ENCODE measurements at places on chromosomes 13 and 19.
A peak's percentile ranks its signal among the peaks of the same experiment; 100 is the strongest.

- DNase-seq: no peak
Measured at GRCh38 chr19:12785431-12786031, 5.8 kb upstream of the JUNB start.

DNA sequence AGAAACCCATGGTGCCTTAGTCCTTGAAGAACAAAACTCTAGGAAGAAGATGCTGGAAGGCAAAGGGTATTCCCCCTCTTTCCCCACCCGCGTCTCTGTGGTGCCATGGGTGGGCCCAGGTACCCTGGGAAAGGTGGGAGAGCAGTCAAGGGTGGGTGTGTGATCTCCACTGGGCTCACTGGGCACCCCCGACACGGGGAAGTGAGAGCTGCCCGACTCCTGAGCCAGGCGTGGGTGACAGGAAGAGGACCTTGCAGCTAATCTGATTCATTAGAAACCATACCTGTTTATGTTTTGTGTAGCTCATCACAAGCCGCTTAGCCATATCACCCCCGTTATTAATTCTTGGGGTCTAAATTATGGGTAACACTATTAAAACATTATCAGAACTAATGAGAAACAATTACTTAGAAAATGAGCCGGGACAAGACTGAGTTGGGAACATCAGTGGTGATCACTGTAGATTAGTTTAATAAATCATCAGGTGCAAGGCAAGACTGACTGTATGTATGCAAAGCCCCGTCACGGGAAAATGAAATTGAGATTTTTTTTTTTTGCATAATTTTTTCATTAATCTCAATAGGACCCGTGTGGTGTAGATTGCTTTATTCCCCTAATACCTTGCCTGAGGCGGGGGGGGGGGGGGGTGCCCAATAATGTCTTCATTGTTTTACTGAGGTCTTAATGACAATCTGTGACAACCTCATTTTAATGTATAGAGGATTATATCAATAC, 77.3 kb downstream of the ZIC5 start:
- no peak for DNase-seq

DNA sequence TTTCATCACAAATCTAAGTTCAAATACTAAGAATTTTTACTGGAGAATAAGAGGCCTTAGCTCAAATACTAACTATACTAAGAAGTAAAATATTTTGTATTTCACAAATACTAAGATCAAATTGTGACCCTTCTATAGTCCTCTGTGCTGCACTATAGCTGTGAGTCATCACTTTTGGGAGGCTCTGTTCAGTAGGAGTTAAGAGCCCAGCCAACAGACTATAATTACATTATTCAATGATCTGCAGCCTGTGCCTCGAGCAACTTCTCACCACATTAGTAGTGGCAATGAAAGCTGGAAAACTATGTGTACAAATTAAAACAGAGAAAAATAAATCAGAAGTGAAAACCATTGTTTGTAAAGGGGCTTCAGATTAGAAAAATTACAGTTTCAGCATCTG, 147.3 kb upstream of the GPC6 start:
- DNase-seq: no peak

DNA sequence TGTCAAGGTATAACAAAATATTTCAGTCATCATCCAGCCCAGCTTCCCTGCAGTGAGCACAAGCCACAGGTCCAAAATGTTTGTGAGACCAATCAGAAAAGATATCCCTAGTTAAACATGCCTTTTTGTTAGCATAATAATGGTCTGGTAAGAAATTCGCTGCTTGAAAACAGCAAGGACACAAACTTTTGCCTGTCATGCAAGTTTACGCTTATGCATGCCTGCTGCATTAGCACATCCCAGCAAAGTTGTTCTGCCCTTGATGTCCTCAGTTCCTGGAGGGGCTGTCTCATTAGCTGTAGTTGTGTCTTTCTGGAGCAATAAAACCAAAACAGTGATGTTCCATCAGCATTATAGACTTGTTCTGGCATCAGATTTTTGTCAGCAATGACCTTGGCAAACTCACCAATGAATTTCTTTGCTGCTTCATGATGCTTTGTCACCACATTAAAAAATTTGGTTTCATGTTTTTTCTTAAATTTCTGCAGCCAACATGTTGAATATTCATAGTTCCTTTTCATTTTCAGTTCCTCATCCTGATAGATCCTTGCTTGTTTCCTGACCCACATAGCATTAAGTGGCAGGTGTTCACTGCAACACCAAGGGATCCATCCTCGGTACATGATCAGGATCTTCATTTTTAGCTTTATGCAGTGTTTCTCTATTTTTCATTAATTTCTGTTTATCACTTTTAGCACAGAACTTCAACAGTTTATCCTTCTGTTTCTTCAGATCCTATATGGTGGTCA, 72.0 kb upstream of the GPR183 start:
- no peak for DNase-seq

- no peak for DNase-seq
Measured at GRCh38 chr19:58519087-58519354, 589 bp downstream of the ZBTB45 start.

GRCh38 chr19:15177269-15178116, 23.3 kb downstream of the NOTCH3 start:
- DNase-seq: no peak

GRCh38 chr13:48890391-48890790, 85.3 kb upstream of the FNDC3A start:
- no peak for DNase-seq

DNA sequence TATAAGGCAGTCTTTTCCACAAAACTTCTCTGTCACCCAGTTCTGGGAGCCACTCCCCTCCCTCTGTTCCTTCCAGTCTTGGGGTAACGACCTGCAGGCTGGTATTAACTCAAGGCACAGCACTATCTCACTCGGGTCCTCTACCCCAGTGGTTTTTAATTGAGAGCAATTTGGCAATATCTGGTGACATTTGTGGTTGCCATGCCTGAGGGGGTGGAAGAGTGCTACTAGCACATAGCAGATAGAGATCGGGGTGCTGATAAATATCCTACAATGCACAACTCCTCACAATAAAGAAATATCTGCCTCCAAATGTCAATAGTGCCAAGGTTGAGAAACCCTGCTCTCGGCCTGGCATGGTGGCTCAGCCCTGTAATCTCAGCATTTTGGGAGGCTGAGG, 117.7 kb upstream of the ABCC4 start:
- no peak for DNase-seq

DNA sequence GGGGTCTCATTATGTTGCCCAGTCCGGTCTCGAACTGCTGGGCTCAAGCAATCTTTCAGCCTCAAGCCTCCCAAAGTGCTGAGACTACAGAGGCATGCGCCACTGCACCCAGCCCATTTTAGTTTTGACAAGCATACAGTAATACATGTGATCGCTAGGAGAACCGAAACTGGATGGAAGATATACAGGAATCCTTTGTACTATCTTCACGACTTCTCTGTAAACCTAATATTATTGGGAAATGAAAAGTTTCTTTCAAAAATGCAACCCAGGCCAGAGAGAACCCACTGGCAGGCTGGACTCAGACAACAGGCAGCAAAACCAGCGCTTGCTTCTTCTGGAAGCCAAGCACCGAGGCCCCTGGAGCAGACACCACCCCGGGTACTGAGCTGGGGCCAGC, 9.4 kb downstream of the C19orf12 start:
- no peak for DNase-seq

DNA sequence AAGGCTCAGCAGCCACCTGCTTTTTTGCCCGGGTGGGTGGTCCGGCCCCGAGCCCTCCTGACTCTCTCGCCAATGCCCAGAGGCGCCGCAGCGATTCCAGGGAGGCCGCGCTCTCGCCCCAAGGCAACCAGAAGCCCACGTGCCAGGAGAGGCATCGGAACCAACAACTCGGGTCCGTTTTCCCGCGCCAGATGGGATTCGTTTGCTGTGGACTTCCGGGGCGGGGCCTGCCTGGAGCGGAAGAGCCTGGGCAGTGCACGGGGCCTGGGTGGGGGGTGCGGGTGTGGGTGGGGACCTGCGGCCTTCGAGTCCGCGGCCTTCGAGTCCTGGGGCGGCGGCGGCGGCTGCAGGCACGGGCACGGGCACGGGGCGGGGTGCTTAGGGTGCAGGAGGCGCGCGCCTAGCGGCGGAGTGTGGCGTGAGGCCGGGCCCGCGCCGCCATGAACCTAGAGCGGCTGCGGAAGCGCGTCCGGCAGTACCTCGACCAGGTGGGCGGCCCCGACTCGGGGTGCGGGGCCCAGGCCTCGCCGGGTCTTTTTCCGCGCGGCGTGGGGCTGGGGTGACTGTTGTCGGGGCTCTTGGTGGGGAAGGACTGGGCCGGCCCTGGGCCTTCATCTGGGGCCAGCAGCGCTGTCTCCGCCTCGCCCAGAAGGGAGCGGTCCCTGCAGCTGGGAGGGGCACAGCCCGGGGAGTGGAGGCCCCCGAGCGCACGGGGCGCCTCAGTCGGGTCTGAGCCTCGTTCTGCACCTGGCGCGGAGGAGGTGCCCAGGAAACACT, at the start of gene CDC16:
Gene CDC16 (plus strand): TSS at position 253 of the 777 bp plus-strand sequence. CDS start 188 bp downstream, at position 441.
- DNase-seq: peak; percentile 85

DNA sequence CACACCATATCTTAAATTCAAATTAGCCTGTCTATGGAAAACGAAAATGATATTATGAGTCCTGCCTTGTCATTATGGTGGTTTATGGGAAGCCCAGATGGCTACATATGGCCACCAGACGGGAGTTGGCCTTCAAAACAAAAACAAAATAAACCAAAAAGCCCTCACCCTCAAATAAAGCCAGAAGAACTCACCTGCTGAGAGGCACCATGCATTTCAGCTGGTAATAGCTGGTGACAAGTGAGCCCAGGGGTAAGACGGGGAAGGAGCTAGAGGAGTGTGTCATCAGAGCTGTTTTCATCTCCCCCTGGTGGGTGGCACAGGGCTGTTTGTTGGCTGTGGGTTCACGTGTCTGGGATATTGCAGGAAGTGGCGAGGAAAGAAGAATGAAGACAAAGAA, 152.9 kb downstream of the EFNB2 start:
- no peak for DNase-seq

GRCh38 chr13:39047560-39047959, 9.3 kb downstream of the NHLRC3 start:
- DNase-seq: no peak

DNA sequence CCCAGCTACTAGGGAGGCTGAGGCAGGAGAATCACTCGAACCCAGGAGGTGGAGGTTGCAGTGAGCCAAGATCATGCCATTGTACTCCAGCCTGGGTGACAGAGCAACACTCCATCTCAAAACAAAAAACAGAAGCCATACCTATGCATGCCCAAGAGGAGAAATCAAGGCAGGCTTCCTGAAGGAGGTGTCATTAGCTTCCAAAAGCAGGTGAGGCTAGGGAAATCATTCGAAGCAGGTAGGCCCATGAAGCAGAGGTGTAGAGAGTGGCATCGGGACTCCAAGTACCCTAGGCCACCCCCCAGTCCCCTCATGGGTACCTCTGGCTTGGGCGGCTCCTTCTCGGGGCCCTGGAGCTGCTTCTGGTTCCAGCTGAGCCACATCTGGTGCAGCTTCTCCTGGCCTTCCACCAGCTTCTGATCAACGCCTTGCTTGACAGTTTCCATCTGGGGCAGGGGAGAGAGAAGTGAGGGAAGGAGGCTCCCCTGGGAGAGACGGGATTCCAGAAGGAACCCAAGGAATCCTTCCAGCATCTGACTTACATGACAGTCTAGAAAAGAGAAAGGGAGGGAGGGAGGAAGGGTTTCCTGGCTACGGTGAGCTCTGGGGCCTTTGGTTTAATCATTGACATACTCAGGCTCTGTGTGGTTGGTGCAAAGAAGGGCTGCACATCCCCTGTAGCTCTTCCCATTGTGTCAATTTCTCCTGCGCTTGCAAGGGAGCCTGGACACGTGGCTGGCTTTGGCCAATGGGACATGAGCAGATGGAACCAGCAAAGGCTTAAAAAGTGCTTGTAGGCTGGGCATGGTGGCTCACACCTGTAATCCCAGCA, 13.1 kb upstream of the TICAM1 start:
- no peak for DNase-seq

DNA sequence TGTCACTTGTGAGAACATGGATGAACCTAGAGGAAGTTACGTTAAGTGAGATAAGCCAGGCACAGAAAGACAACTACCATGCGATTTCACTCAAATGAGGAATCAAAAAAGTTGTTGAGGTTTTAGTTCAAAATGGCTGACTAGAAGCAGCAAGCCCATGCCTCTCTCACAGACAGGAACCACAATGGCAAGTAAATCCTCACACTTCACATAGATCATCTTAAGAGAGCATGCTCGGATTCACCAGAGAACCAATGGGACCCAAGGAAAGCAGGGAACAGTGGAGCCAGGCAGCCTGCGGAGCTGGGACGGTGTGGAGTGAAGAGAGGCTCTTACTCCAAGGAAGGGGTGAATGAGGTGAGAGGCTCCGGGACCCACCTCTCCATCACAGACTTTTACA, 581.0 kb downstream of the UQCRFS1 start:
- no peak for DNase-seq

DNA sequence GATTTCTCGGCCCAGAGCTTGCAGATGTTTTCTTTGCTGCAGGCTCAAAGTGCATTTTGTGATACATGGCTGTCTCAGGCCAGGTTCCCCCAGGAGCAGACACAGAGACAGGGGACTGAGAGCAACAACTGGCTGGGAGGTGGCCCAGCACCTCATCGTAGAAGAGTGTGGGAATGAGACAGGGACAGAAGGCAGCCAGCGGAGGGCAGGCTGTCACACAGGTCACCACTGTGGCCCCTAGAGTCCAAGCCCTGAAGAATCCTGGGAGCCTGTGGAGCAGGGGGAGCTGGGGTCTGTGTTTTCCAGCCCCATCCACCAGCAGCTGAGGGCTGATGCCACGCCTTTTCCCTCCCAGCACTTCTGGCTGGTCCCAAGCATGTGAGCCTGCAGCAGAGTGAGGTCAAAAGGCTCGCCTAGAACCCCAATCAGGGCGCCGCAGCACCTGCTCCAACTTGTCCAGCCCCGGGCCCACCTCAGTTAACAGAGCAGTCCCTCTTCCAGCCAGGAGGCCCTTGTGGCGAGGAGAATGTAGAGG, 723.8 kb downstream of the UQCRFS1 start:
- DNase-seq: no peak

GRCh38 chr19:56566904-56567273, 379 bp upstream of the ZNF470 start:
- no peak for DNase-seq

GRCh38 chr13:37177125-37177524, 71.7 kb upstream of the CSNK1A1L start:
- DNase-seq: no peak

GRCh38 chr13:45732916-45733315, 30.8 kb downstream of the CBY2 start:
- no peak for DNase-seq

DNA sequence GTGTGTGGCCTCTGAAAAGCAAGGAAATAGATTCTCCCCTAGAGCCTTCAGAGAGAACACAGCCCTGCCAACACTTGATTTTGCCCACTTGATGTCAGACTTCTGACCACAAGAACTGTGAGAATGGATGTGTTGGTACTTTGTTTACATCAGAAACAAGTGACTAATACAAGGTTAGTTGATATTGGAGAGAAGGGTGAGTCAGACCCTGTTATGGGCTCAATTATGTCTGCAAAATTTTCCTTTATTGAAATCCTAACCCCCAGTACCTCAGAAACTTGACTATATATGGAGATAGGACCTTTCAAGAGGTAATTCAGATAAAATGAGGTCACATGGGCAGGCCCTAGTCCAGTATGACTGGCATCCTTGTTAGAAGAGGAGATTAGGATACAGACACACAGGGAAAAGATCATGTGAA, 226.7 kb downstream of the RFC3 start:
- DNase-seq: no peak

All from NCI-H187 (cell line).